Osteoblast (primary cell): ENCODE measurements at places on chromosomes 6 and 20. TPM values are rescaled to one million over a fixed set of nuclear protein-coding genes. Genes with fewer than 3 reads are reported as not detected.
A peak's percentile ranks its signal among the peaks of the same experiment; 100 is the strongest.

DNA sequence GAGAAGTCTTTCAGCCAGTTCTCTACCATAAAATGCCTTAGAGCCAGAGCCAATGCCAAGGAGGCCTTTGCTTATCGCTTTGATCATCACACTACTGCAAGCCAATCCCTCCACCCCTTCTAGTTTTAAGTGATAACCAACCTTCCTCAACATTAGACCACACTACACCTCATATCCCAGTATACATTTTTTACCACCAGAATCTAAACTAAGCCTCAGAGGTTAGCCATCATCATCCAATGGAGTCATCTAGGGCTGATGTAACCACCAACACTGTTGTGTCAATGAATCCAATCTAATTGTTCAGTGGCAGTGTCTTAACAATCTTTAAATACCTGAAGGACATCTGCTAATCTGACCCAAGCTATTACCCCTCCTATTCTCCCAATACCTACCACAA lies 6.4 kb downstream of the ZUP1 start:
- no peak for DNase-seq

DNA sequence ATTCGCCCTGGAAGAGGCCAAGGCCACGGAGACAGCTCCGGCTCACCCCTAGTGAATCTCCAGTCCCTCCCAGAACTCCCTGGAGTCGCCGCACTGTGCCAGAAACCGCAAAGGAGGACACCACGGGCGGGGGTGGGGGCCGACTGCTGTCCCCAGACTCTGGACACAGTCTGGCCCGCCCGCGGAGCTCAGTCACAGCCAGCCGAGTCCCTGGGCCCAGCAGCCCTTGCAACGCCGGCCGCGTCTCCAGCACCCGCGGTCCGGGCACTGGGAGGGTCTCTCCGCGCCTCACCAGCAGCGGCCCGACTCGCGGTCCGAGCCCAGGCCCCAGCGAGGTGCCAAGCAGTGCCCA lies 518 bp downstream of the PEX6 start:
- peak; percentile 92 for DNase-seq

- peak; percentile 38 for DNase-seq
Observed at GRCh38 chr6:84172574-84172973, 54.9 kb downstream of the CEP162 start.

DNA sequence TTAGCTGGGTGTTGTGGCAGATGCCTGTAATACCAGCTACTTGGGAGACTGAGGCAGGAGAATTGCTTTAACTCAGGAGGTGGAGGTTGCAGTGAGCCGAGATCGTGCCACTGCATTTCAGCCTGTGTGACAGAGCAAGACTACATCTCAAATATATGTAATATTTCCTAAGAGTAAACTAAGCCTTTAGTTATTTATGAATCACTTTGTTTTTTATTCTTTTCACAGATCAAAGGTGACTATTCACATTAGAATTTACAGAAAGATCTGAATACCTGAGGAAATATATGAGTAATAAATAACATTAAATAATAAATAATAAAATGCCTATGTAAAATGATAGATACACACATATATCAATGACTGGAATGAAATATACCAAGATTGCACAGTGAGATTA lies 630.8 kb upstream of the IMPG1 start:
- no peak for DNase-seq

DNA sequence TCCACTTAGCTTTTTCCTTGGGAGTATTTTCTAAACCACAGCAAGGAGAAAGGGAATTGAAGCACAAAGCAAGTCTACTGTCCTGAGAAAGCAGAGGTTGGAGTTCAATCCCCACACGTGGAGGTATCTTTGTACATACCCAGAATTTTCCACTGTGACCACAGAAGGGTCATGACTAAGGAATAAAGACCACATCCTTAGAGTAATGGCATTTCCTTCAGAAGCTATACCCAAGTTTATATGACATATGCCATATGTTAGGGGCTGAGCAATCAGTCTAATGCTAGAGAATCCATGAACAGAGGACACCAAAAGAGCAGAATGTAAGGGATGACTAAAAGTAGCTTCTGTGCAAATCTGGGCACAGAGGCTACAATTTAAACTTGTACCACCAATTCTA lies 46.4 kb downstream of the ATG5 start:
- peak; percentile 27 for DNase-seq

GRCh38 chr6:111990214-111990613 lies 63.7 kb upstream of the CCN6 start:
- no peak for DNase-seq

GRCh38 chr6:113857556-113858479 lies 673 bp downstream of the MARCKS start:
- peak; percentile 96 for DNase-seq

GRCh38 chr6:27209196-27209595 lies 38.3 kb upstream of the PRSS16 start:
- DNase-seq: peak; percentile 31

The ANKRD6 gene
- total RNA-seq: 11.2 and 11.5 TPM in 2 replicates
